ENCODE measurements at places on chromosomes 12 and 14. TPM values are rescaled to one million over a fixed set of nuclear protein-coding genes. Genes with fewer than 3 reads are reported as not detected.

DNA sequence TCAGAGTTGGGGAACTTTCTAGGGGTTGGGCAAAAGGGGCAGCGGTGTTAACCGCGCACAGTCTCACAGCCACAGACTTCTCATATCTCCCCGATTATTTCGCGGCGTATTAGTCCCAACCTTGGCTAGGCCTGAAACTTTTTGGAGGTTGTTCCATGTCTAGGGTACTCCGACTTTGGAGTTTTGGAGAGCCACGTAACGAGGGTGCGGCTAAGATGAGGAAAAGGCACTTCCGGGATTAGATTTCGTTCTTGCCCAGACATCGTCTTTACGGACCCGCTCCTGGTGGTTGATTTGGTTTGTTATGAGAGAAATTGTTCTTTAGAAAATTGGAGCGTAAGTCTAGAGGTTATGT is 513 bp downstream of the CCNK start:
- peak; percentile 39 for DNase-seq

DNA sequence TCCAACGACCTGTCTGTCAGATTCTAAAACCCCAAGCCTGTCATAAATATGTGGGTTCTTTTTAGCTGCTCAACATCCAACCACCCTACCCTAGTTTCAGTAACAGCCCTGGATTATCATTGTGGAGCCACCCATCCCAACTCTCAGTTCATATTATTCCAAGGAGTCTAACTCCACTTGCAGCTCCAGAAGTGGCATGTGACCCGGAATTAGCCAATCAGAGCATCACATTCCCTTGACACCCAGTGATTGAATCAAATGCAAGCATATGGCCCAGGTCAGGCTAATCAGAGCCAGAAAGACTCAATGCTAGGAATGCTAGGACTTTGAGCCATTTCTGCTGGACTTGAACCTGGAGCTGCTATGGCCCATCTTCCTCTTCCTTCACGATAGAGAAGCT is 17.1 kb upstream of the HSP90B1 start:
- DNase-seq, result no peak

DNA sequence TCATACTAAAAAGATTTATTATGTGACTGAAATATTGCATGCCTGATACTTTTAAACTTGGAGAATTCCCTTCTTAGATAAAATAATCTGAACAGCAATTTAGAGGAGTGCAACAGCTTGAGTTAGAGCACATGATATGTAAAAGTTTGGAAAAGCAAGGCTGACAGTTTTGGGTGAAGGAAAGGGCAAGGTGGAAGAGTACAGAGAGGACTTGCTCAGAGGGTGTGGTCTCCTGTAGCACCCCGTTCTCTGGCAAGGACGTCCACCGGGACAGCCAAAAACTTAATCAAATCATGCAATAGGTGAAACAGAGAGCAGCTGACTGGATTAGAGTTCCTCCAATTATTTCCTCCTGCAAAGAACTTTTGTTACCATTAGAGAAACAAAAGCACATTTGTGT is 65.2 kb upstream of the PDZRN4 start:
- DNase-seq, result no peak

- DNase-seq, result no peak
Measured at GRCh38 chr12:131346555-131347344, 364.1 kb upstream of the SFSWAP start.

- no peak for DNase-seq
Measured at GRCh38 chr14:53285064-53285463, 131.9 kb upstream of the DDHD1 start.

DNA sequence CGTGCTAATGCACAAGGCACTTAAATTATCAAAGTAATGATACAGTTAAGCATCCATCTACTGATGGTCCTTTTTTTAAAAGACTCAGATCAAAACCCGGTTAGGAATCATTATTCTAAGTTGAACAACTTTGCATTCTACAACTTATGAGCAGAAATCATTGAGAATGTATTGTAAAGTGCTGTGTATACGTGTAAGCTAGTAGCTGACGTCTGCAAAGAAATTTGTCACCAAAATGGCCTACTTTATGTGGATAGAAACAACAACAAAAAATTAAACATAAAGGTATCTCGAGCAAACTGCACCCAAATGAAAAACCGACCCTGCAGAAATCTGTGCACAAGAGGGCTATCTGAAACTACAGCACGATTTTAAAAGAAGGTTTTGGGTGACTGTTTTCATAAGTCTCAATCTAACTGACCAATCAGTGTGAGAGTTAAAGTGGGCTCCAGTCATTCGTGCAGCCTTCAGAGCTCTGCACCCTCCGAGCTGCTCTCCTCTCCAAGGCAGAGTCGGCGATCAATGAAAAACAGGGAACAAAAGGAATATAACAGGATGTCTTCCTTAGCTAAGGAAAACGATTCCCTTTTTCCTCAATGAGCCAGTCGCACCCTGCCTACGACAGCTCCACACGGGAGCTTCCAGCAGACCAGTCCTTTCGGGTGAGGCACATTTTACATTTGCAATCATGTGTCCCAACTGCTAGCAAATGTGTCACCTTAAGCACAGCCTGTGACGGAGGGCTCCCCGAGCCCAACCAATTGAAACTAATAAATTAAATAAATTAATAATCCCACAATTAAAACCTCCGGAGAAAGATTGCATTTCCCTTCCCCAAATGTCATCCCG is 200.7 kb upstream of the FOXN3 start:
- DNase-seq, result peak; percentile 60

KCNMB4 gene
- 0.34 TPM for total RNA-seq

GRCh38 chr12:50784501-50784900 is 20.6 kb downstream of the ATF1 start:
- no peak for DNase-seq

All from activated CD8-positive, alpha-beta T cell treated with anti-CD3 and anti-CD28 coated beads, Interleukin-2, amount 10 ng/mL, durations not matched to agents 7 days and 5 days (primary cell).